ENCODE measurements at places on chromosomes 6 and 20. TPM values are rescaled to one million over a fixed set of nuclear protein-coding genes. Genes with fewer than 3 reads are reported as not detected.

KIFC1 gene
- total RNA-seq: 96.0 TPM

GRCh38 chr20:37387519-37388269 lies 41.8 kb downstream of the SRC start:
- no peak for DNase-seq
- H3K27me3 ChIP-seq: peaks cover 5% of the 10 kb centered on the region
- peaks cover 12% of the 10 kb centered on the region for H3K4me1 ChIP-seq
- no peaks in the 10 kb centered on the region for H3K36me3 ChIP-seq

NRSN1 gene
- total RNA-seq: not detected

DNA sequence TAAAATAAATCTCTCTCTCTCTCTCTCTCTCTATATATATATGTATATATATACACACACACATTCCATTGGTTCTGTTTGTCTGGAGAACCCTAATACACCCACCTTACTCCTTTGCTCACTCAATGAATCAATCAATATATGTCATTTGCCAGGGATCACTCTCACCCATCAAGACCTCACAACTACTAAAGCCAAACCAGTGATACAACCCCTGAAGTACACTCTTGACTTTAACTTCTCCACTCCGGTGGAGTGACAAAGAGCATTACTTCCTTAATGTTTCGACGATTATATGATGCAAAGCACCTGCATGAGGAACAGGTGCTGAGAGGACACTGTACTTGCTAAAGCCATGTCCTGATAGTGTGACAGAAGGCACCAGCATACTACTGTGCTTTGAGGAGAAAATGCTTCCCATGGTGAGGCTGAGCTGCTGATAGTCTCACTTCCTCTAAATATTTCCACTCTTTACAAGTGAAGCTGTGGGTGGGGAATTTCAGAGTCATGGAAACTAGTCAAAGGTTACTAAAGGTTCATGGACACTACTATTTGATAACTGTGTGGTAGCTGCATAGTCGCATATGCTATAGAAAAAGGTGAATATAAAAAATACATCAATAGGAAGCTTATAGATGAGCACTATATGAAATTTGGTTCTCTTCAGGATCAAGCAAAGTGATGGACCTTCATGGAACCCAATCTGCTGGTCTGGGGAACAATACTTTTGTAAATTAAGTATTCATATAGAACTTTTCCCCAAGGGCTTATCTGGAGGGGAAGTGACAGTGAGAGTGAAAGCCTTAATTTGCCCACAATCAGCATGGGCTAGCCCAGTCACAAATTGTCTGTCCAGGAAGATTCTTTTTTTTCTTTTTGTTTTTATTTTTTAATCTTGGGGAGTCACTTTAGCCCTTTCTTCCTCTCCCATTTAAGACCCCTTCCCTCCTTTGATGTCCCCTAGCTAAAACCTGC lies 141.9 kb upstream of the NEDD9 start:
- peaks cover 76% of the 10 kb centered on the region for H3K4me1 ChIP-seq
- DNase-seq: peak; percentile 66
- H3K27me3 ChIP-seq: no peaks in the 10 kb centered on the region
- peak overlapping the region; percentile 39 for H3K4me3 ChIP-seq
- H3K27ac ChIP-seq: peak overlapping the region; percentile 73
- H3K36me3 ChIP-seq: peaks cover 59% of the 10 kb centered on the region

BCAS4 gene
- total RNA-seq: 27.3 TPM

SLC22A1 gene
- 1.1 TPM for total RNA-seq

WFDC10B gene
- not detected for total RNA-seq

DNA sequence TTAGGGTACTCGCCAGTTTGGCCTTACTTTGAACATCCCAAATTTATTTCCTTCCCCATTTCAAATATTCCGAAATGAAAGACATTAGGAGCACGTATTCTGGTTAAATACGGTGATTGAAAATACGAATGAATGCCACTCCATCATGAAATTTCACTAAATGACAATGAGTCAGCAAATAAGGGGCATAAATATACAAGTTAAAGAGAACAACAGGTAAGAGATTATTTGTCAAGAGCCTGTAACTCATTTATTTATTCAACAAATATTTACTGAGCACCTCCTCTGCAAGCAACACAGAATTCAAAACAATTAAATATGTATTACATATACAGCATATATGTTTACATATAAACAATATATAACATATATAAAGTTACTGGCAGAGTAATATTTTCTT lies 44.8 kb downstream of the MYB start:
- H3K27me3 ChIP-seq: no peaks in the 10 kb centered on the region
- H3K27ac ChIP-seq: no peak overlapping the region
- H3K36me3 ChIP-seq: peaks cover 9% of the 10 kb centered on the region
- H3K4me1 ChIP-seq: peaks cover 20% of the 10 kb centered on the region

DNA sequence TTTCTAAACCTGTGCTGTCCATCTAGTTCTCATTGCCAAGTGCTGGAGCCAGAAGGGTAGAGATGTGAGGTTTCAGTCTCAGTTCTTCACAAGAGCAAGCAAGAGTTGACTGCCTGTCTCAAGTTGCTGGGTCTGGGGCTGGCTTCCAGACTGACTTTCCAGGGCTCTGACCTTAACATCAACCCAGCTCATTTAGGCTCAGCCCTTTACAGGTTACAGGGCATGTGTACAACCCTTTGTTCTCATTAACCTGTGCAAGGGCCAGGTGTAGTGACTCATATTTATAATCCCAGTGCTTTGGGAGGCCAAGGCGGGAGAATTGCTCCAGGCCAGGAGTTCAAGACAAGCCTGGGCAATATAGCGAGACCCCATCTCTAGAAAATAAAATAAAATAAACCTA lies 30.6 kb downstream of the FITM2 start:
- DNase-seq: no peak
- H3K27ac ChIP-seq: no peak overlapping the region
- no peaks in the 10 kb centered on the region for H3K27me3 ChIP-seq
- no peaks in the 10 kb centered on the region for H3K36me3 ChIP-seq

Data from activated CD8-positive, alpha-beta T cell treated with anti-CD3 and anti-CD28 coated beads for 36 hours (primary cell).